Left lung (tissue), 14 donors: ENCODE measurements at places on chromosomes 3 and 15. TPM values are rescaled to one million over a fixed set of nuclear protein-coding genes. Genes with fewer than 3 reads are reported as not detected.

Gene LTF
- 7.6 TPM for polyA plus RNA-seq

Gene OSBPL10
- 40.1 TPM for polyA plus RNA-seq

GRCh38 chr15:72983801-72984545, 68.3 kb upstream of the NEO1 start:
- DNase-seq: no peak

Gene FAM174B
- 46.9 TPM for polyA plus RNA-seq

Gene ASB7
- 13.9 TPM for polyA plus RNA-seq

DNA sequence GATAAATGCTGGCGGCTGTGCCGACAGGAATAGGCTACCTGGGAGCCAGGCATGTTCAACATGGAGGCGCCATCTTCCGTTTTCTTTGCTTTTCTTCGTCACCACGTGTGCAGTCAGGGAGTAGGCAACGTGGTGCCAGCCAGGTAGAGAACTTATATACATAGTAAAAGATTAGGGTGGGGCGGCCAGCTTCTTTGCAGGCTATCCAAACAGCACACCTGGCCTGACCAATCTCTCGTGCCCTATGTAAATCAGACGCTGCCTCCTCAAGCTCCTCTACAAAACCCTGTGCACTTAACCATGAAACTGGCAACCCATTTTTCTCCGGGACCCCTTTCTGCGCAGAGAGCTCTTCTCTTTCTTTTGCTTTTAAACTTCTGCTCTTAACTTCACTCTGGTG, 28.6 kb upstream of the OR5K4 start:
- no peak for DNase-seq

GRCh38 chr3:117628823-117629291, 919.3 kb downstream of the TUSC7 start:
- DNase-seq: peak; percentile 82

Gene MESP1
- polyA plus RNA-seq: 0.45 TPM

DNA sequence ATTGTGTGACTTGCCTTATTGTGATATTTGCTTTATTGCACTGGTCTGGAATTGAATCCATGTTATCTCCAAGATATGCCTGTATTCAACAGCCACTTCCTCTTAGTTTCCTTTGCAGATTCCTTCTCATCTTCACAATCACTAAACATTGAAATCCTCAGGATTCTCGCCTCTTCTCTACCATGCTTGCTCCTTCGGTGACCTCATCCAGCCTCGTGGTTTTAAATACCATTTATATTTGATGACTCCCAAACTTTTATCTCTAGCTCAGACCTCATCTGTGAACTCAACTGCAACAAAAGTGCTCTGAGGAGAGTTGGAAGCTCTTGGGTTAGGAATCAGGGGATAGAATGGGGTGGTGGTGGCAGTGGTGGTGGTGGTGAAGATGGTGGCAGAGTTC, 19.9 kb downstream of the POLR2M start:
- DNase-seq: no peak

GRCh38 chr15:56964182-56964581, 45.7 kb downstream of the TCF12 start:
- no peak for DNase-seq

Gene CDHR4
- 4.6 TPM for polyA plus RNA-seq

DNA sequence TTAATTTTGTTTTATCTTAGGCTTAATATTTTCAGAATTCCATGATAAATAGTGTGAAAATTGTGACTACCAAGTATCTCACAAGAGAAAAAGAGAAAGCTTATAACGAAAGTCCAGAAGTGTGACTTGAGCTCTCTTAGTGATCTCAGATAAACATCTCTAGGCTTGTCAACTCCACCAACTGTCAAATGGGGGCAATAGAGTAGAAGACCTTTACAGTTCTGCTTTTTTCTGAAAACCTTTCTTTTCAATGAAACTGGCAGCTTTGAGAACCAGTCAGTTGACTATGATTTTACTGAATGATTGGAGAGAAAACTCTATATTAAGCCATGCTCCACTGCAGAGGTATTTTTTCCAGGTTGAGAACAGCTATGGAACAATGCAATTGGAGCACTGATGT, 119.2 kb upstream of the TP63 start:
- no peak for DNase-seq

DNA sequence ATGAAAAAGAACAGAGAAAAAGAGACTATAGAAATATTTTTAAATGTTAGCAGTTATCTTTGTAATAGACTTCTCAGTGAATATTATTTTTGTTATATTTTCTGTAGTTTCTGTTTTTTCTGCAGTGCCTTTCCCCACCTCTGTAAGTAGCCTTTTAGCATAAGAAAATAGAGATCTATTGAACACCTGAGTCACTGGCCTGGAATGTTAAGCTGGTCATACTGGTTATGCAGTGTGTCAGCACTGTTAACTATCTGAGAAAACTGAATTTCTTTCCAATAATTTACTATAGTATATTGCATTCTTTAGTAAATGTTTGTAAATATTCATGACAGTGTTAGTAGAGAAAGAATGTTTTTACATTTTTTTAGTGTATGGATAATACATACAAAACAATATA, 79.8 kb downstream of the NECTIN3 start:
- no peak for DNase-seq

DNA sequence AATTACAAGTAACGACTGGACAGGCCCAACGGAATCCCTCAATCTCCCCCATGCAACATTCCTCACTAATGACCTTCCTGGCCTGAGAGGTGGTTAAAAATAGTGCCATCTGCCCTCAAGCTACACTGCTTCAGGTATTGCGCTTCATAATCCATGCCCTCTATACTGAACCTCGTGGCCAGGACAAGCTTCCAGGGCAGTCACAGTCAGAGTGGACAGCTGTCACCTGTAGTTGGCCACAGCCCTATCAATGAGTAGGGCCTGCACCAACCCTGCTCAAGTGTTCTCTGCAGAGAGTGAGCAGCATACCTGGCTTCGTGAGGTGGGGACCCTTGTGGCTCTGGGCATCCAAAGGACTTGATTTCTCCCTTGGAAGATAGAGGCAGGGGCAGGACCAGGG, 46.9 kb upstream of the SEMA4B start:
- DNase-seq: no peak

- no peak for DNase-seq
Observed at GRCh38 chr3:63855333-63855940, 8.2 kb downstream of the THOC7 start.

Gene MED12L
- 0.75 TPM for polyA plus RNA-seq

DNA sequence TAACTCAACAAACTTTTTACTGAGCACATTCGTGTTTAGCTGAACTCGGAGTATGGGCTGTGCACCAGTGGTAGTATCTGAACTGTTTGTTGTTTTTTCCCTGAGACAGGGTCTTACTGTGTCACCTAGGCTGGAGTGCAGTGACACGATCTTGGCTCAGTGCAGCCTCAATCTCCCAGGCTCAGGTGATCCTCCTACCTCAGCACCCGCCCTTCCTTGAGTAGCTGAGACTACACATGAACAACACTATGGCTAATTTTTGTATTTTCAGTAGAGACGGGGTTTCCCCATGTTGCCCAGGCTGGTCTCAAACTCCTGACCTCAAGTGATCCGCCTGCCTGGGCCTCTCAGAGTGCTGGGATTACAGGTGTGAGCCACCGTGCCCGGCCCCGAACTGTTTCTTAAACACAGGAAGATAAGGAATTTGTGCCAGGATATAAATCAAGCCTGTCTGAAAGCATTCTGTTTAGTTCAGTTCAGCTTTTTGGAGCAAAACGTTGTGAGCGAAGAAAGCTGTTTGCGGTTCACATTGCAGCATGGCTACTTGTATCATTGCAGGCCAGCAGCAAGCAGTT, 40.4 kb upstream of the SKOR1 start:
- no peak for DNase-seq

Gene ISLR2
- 6.3 TPM for polyA plus RNA-seq

DNA sequence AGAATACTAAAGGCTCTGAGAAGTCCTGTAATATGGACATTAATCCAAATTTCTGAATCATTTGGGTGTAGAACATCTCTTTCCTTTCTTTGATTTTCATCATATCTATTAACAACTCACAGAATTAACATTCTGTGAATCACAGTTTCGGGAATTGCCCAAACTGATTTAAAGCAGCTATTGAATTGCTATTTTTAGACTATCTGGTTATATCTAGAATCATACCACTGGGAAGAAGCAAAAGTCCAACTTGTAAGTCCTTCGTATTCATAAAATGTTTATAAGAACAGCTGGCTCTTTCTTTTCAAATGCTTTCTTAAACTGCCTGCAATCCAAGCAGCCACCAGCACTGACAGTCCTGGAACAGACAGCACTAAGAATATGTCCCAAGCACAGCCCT, 733.0 kb downstream of the NTRK3 start:
- no peak for DNase-seq

GRCh38 chr15:88288661-88289060, 32.1 kb upstream of the NTRK3 start:
- no peak for DNase-seq

GRCh38 chr3:47056705-47057104, 77.2 kb downstream of the NBEAL2 start:
- DNase-seq: no peak

GRCh38 chr15:98881526-98882520, 125.8 kb downstream of the PGPEP1L start:
- peak; percentile 56 for DNase-seq

- DNase-seq: no peak
Observed at GRCh38 chr3:189680723-189681122, 49.5 kb downstream of the TP63 start.

DNA sequence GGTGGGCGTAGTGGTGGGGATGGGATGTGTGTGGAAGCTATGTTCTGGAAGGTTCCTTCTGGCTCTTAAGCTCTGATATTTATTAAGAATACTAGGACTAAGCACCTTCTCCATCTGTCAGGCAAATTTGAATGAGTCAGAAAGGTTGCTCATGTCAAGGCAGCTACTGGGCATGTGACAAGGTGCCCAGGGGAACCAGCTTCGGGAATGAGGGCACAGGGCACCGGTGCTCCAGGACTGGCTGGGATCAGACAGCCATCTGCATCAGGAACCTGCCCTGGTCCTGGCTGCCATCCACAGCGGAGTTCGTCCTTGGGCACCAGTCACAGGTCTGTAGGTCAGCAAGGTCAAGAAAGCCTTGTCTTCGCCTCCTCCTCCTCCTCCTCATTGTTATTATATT, 32.5 kb downstream of the CA12 start:
- no peak for DNase-seq

Gene PLIN1
- 1.0 TPM for polyA plus RNA-seq

DNA sequence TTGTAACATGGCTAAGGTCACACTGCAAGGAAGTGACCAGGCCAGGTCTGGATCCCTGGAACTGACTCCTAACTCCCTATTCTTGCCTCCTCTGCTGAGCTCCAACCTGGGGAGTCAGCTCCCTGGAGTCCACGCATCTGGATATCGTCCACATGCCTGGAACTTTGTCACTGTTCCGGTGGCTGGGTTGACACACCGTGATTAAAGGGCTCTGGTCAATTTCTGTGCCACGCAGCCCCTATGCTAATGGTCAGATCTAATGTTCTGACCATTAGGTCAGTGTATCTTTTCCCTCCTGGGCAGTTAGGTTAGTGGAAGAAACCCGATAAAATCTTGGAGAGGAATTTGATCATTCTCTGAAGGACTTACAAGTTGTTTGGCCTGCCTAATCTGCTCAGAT, 1.6 kb upstream of the TPM1 start:
- DNase-seq: no peak

Gene CCR4
- polyA plus RNA-seq: 4.2 TPM

GRCh38 chr3:109460961-109461360, 123.6 kb upstream of the DPPA4 start:
- no peak for DNase-seq

DNA sequence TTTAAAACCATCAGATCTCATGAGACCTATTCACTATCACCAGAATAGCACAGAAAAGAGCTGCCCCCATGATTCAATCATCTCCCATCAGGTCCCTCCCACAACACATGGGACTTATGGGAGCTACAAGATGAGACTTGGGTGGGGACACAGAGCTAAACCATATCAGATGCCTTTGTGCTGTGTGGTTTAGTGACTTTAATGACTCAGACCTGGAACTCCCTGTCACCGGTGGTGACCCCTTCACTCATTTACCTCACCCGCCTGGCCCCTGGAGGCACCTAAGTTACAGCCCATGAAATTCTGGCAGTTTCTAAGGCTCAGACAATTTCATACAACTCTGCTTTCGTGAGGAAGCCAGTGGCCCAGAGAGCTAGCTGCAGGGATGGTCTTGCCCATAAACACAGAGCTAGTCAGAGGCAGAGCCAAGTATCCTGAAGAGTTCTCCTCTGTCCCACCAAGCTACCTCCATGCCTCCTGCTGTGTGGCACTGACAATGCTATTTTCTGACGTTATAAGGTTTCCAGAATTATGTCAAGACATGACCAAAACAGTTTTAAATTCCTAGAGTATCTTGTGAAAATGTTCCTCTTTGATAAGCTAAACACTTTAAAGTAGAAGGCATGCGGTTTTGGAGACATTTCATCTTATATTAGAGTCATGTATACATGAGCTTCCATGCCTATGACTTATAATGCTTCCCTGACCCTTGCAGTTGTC, 231.1 kb upstream of the IL12A start:
- no peak for DNase-seq
